ENCODE measurements at places on chromosomes 2 and 18.

DNA sequence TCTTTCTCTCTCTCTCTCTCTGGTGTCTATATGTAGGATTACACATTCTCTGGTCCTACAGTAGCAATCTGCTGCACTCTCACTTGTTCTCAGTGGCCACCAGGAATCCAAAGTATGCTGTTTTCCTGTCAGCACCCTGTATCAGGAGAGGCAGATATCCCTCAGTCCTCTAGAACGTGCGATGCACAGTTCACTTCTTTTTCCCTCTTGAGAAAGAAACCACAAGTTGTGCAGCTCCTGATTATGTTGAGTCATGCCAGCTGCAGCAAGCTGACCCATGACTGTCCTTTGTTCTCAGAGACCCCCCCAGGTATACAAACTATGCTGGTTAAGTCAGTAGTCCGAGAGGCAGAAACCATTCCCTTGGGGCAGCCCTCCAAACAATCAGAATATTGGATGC, 54.6 kb downstream of the LANCL1 start:
- DNase-seq, result no peak

DNA sequence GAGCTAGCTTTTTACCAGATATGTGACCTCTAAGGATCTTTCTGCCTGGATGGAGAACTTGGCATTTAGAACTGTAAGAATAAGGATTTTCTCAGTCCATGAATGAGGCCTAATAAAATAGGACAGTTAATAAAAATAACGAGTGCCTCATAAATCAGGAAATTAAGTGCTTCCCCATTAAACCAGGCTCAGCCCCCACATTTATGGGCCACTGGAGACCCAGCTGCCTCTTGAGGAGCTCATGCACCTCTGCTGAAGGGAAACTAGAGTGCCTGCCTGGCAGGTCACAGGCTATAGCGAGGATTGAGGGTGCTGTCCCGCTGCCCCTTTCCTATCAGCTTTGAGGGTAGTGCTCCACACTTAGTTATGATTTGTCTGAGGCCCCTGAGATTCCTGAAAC, 158.0 kb downstream of the ALK start:
- DNase-seq, result no peak

GRCh38 chr2:8684540-8684877, 2.7 kb downstream of the ID2 start:
- DNase-seq, result peak; percentile 39

GRCh38 chr2:73112913-73113854, at the start of gene RAB11FIP5:
Gene RAB11FIP5, minus strand, starts transcription at chr2:73112948. Its CDS starts 171 bp downstream, at chr2:73112777.
- DNase-seq, result peak; percentile 90

- DNase-seq, result no peak
Measured at GRCh38 chr2:13504808-13505207, 788.1 kb downstream of the TRIB2 start.

GRCh38 chr2:86218124-86218523, 18.9 kb downstream of the MRPL35 start:
- no peak for DNase-seq

GRCh38 chr2:69926849-69927515, 12.1 kb downstream of the MXD1 start:
- no peak for DNase-seq

DNA sequence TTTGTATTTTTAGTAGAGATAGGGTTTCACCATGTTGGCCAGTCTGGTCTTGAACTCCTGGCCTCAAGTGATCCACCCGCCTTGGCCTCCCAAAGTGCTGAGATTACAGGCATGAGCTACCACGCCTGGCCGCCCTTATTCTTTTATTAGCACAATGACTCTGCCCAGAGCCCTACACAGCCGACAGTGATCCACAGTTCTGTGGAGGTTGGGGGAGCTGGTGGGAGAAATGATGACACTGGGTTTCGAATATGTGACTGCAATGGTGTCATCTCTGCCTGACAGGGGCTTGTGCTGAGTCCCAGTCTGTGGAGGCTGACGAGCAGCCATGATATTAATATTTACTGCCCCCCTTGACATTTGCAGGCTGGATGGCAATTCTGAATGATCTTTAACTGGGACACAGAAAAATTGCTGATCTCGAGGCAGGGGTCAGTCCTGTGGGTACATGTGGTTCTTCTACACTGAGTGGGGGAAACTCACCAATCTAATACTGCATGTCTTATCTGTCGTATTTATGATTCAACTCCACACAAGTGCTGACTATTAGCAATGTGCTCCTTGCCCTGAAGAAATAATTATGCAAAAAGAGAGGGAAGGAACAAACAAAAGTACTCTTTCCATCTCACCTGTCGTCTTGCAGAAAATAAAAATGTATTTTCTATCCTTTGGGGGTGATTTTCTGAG, 6.3 kb upstream of the CTAGE1 start:
- no peak for DNase-seq

DNA sequence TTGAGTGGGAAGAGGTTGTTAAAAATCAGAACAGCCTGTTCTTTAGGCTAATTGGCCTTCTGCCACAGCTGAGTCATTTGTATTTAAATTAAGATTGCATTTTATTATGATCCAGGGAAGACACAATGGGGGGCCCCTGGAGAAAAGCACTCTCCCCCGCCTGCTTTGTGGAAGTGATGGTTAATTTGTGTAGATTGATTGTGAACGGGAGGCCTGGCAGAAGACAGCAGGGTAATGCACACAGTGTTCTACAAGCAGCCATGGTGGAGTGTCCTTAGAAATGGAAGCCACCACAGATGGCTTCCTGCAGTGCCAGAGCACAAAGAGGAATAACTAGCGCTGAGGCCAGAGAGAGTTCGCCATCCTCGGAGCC, 19.6 kb downstream of the RAMP1 start:
- no peak for DNase-seq

GRCh38 chr2:200300638-200301314, 5.7 kb upstream of the SPATS2L start:
- no peak for DNase-seq

All from CD4-positive, alpha-beta T cell treated with Interleukin-17A for 4 hours (primary cell).